Brain (organoid and tissue), 16 donors: ENCODE measurements at places on chromosomes 7 and 10. TPM values are rescaled to one million over a fixed set of nuclear protein-coding genes. Genes with fewer than 3 reads are reported as not detected.

ANTXRL gene
- not detected for polyA plus RNA-seq

TECTB gene
- polyA plus RNA-seq = not detected

NEUROG3 gene
- polyA plus RNA-seq = not detected

GNG11 gene
- 6.1 TPM for polyA plus RNA-seq

CH25H gene
- polyA plus RNA-seq = 1.3 TPM

MKX gene
- polyA plus RNA-seq = 0.61 TPM

LRRC18 gene
- not detected for polyA plus RNA-seq

GFRA1 gene
- 1.6 TPM for polyA plus RNA-seq

PLEKHS1 gene
- polyA plus RNA-seq = not detected

ECHDC3 gene
- 19.5 TPM for polyA plus RNA-seq

ANXA8L1 gene
- polyA plus RNA-seq = not detected

A1CF gene
- not detected for polyA plus RNA-seq

CLEC5A gene
- 0.14 TPM for polyA plus RNA-seq
